ENCODE measurements at places on chromosomes 2 and 18.
A peak's percentile ranks its signal among the peaks of the same experiment; 100 is the strongest.

DNA sequence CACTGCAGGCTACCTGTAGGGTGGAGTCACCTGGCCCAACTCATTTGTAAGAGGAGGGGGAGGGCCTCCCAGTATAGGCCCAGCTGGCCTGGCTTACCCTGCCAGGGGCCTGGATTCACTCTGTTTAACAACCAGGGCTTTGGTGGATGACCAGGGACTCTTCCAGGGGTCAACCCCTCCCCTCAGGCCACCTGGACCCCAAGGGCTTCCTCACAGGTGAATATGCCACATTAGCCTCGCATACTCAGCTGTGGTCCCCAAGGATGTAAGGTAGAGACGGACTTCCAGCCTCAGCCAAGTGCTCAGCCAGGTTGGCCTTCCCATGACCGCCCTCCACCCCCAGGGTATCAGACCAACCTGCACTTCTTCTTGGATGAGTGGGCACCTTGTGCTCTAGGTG is 8.8 kb upstream of the SH3RF3 start:
- DNase-seq, result no peak

DNA sequence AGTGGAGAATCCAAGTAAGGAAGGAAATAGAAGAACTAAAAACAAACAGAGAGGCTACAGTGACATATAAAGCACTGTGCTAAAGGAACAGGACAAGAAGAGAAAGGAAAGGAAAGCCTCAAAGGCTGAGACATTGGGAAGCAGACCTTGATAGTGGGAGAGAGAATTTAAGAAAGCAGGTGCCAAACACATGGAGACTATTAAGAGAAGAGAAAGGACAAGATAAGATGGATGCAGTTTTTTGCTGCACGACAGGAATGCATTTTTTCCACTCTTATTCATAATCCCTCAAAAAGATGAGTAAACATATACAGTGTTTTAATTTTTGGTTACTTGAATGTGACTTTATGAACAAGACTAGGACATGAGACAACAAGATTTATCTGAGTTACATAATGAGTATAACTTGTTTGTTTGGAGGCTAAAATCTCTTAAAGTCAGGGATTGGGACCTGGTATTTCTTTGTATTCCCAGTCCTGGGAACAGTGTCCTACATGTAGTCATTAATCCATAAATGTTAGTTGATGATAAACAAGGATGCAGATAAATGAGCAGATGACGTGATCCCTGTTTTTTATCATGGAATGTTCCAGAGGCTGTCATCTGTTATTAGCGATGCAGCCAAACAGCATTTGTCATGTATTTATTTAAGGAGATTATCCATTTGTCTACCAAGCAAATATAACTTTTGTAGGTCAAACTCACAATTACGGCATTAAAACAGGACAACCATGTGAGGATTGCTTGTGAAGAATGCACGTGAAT is 141.7 kb downstream of the DNER start:
- DNase-seq, result no peak

DNA sequence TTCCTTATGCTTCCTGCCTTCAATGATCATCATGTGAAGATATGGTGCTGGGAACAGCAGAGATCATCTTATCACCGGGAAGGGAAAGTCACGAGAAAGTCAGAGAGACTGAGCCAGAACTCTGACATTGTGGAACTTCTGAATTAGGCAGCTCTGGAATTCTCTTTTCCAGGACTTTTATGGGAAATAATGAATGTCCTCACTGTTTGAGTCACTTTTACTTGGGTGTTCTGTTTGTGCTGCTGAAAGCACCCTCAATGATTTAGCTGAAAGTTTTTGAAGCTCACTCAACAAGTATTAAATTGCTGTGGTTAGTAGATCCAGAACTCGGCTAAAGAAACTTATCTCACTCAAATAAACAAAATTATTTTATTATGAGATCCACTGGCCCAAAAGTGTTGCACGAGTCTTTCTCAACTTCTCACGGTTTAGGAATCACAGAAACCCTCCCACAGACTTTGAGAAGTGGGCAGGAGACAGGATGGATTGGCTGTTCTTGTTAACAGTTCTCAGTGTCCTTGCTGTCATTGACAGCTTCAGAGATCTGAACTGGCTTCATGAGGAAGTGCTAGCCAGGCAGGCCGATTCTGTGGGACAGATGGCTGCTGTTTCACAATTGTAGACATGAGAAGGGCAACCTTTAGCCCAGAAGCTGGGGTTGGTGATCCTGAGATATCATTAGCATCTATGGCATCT is 26.4 kb upstream of the ATRAID start:
- DNase-seq, result peak; percentile 70

GRCh38 chr2:11875481-11875880 is 129.0 kb downstream of the LPIN1 start:
- no peak for DNase-seq

GRCh38 chr2:41321351-41321750 is 726.5 kb upstream of the PKDCC start:
- DNase-seq, result no peak

DNA sequence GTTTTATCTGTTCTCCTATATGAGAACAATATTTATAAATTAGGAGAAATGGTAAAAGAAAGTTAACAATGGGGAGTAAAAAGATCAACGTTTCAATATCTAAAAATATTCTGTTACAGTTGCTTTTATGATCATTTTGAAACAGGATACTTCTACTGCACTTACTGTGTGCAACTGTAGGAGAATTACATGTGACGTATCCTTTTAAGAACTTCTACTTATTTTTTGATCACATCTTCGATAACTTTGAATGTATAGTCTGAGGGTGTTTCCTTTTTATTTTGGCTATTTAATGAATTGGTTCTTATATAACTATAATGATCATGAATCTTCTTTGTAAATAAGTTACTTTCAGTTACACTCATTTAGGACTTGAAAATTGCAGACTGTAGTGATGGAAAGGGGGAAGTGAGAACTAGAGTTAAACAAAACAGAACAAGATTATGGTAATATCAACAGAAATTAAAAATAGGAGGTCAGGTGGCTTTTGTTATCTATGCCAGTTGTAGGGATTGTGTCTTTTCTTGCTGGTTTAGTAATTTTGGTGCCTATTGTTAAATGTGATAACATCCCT is 109.9 kb downstream of the MSTN start:
- DNase-seq, result no peak

- no peak for DNase-seq
Measured at GRCh38 chr2:2530334-2530733, 199.3 kb upstream of the MYT1L start.

DNA sequence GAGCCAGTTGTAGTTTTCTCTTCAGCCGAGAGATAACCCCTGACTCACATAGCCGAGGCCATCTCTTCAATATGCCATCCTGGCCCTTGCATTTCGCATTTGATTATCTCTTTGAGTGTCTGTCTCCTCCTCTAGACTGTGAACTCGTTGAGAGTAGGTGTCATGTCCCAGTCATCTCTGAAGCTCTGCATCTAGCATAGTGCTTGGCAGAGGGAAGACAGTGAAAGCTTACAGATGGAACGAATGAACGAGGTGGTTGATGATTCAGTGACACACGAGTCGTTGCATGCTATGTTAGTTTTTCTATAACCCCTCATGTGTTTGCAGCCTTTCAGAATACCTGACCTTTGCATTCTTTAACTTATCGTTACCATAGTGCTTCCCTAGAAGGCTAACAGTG is 59.9 kb upstream of the CYRIA start:
- no peak for DNase-seq

DNA sequence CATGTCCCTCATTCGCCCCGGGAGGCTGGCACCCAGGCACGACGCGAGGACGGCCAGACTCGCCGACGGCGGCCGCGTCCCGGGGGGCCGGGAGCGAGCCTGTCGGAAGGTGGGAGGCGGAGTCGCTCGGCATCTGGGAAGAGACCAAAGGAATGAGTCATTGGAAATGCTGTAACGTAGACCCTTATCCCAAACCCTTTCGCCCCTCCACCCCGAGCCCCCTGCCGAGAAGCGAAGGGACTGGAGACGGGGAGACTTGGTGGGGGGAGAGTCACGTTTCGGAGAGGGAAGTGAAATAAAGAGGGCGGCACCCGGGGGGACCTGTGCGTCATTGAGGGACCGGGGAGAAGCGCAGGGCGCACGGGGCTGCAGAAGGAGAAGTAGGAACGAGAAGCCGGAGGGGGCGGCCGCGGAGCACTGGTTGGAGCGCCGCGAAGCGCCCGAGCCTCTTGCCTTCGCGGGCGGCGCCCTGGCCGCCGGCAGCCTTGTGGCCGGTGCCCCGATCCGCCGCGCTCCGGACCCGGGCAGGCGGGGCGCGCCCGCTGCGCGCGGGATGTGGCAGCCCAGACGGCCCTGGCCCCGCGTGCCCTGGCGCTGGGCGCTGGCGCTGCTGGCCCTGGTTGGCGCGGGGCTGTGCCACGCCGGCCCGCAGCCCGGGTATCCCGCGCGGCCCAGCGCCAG is at the start of gene EMILIN2:
Gene EMILIN2 (plus strand): TSS at position 371 of the 681 bp plus-strand sequence. CDS start 183 bp downstream, at position 554.
- DNase-seq, result no peak

DNA sequence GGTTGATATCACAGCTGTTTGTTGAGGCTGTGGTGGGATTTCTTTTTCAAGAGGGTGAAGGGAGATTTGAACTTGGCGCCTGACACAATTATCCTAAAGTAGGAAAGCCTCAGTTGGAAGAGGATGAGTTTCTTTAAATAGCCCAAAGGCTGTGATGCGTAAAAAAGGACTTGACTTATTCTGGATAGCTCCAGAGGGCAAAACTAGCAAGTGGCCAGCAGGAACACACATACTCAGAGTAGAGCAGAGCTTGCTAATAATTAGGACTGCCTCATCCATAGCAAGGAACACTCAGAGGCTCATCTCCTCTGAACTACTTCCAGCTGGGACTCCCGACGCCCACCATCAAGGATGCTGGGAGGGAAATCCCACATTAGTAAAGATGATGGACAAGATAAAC is 74.0 kb downstream of the AFF3 start:
- no peak for DNase-seq

DNA sequence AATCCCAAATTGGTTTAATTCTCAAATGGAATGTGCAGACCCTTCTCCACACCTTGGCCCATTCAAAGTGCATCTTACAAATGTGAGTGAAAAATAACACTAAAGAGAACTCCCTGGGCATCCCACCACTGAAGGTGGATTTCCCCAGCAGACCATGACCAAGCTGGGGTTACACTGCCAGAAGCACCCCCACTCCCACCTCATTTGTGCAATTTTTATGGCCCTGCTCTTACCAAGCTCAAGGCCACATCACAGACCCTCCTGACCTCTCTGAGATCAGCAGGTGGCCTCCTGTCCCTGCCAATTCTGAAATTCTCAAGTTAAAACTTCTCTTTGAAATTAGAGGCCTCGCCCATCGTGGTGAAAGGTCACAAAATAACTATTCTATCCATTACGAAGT is 21.6 kb downstream of the SIGLEC15 start:
- no peak for DNase-seq

GRCh38 chr2:64338910-64339500 is 115.0 kb upstream of the LGALSL start:
- DNase-seq, result no peak

- DNase-seq, result no peak
Measured at GRCh38 chr2:54077088-54077900, 38.1 kb upstream of the ACYP2 start.

- DNase-seq, result no peak
Measured at GRCh38 chr2:85681372-85681763, 12.8 kb upstream of the GNLY start.

GRCh38 chr2:152541712-152542111 is 175.5 kb downstream of the PRPF40A start:
- no peak for DNase-seq

GRCh38 chr2:62604336-62604735 is 98.3 kb upstream of the TMEM17 start:
- no peak for DNase-seq

DNA sequence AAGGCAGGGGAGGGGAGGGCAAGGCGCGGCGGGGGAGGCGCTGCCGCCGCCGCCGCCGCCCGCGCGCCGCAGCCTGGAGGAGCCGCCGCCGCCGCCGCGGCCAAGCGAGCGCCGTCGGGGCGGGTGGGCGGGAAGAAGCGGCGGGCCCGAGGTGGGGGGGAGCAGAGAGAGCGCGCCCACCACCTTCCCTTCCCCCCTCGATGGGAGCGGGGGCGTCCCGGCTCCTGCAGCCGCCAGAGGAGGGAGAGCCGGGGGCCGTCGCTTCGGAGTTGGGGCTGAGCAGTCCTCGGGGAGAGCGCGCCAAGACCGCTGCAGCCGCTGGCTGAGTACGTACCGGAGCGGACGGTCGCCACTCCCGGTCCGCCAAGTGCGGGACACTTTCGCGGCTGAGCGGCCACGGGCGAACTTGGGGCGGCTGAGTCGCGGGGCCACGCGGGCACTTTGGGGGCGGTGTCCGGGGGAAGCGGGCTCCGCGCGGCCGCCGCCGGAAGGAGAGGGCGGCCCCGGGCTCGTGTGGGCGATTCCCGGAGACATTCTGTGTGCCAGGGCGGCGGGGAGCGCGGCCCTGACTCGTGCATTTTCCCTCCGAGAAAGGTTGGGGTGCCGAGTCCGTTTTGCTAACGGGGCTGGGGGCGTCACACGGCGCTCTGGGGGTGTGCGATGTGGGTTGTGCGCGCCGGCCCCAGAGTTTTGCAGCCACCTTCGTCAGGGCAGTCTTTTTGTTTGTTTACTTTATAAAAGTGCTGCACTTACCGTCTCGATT is at the start of gene NAB1:
Gene NAB1 (plus strand): TSS at position 49 of the 763 bp plus-strand sequence. CDS start 10,094 bp downstream, outside the sequence.
- DNase-seq, result peak; percentile 14

DNA sequence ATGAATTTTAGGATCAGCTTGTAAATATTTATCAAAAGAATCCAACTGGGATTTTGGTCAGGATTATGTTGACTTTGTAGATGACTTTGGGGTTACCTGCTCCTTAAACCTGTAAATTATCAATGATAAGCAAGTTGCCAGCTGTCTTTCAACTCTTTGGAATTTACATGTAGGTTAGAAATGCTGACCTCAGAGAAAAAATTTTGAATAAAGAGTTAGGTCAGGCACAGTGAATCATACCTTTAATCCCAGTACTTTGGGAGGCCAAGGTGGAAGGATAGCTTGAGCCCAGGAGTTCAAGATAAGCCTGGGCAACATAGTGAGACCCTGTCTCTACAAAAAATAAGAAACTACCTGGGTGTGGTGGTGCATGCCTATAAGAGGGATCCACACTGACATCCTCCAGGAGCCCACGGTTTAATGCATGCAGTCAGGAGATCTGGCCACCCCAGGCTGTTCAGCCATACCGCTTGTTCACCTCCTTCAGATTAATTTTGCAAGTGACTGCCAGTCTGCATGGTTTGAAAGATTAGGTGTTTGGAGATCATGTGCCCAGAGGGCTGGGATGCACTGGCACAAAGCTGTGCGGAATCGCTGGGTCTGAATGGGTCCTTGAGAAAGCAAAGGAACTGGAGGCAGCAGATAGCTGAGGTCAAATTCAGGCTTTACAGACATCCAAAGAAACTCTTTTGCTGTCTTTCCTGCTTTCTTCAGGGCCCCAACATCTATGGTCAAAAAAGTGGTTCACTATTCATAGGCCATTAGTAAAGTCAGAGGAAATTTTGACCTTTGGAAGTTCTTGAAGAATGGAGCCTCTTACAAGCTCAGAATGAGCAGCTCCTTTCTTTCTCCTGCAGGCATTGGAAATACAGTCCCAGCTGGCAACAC is 83.4 kb upstream of the TXNDC2 start:
- no peak for DNase-seq

GRCh38 chr18:63162271-63163014 is 157.1 kb downstream of the BCL2 start:
- no peak for DNase-seq
